ENCODE measurements at places on chromosomes 5 and 9.
A peak's percentile ranks its signal among the peaks of the same experiment; 100 is the strongest.

DNA sequence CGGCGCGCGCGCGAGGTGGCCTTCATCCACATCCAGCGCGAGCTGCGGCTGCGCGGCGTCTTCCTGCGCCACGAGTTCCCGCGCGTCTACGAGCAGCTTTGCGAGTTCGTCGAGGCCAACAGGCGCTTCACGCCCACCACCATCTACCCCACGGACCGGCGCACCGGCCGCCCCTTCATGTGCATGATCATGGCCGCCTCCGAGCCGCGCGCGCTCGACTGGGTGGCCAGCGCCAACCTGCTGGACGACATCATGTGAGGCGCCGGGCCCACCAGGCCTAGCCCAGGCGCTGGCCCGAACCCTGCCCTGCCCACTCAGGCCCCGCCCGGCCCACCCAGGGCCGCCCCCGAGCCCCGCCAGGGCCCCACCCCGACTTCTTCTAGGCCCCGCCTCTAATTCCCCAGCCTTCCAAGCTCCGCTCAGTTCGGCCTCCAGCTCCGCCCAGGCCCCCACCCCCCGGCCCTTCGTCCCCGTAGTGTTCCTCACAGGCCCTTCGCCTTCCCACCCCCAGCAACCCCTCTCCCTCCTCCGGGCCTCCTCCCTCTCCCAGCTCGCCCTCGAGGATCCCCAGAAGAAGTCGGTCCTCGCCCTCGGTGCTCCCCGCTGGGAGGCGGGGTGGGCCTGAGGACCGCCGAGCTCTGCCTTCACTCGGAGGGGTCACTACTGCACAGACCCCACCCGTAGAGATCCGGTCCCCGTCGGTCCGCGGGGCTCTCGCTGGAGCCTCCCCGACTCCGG lies 2.0 kb upstream of the PHPT1 start:
- DNase-seq = no peak

- peak; percentile 75 for DNase-seq
Measured at GRCh38 chr9:133526721-133527321, 2.1 kb upstream of the MYMK start.

DNA sequence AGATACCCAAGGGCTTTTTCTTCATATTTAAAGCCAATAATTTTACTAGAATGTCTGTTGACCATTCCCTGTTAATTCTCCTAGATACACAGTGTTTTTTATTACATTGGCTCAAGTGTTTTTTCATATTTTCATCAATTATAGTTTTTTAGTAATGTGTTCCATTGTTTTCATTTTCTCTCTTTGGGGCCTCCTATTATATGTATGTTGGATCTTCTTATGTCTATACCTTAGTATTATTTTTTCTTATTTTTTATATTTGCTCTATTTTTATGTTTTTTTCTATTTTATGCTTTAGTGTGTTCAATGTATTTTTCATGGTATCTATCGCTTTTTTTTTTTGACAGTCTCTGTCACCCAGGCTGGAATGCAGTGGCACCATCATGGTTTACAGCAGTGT lies 7.5 kb downstream of the KIAA1958 start:
- DNase-seq = no peak

DNA sequence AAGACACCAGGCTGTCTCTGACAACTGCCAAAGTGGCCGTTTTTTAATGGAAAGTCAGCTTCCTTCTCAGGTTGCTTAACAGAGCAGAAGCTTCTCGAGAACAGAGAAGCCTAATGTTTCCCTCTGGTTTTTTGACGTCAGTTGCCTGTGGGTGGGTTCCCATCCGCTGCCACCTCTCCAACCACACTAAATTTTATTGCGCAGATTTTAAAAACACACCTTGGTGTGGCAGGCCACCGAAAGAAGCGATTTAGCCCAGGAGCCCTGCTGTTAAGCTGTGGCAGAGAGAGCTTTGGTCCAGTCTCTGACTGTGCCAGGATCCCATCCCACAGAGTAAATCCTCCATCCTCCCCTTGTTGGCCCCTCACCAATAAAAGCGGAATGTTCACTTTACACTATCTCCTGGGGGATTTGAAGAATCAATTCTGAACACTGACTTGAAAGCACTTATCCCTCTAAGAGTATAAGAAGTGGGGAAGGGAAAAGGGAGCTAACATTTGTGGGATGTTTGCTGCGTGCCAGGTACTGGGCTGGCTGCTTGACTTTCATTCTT lies 181.6 kb downstream of the AOPEP start:
- DNase-seq = no peak

- DNase-seq = no peak
Measured at GRCh38 chr9:113488490-113488889, 25.0 kb downstream of the RGS3 start.

- no peak for DNase-seq
Measured at GRCh38 chr9:95870352-95870751, 5.1 kb upstream of the ERCC6L2 start.

GRCh38 chr5:154138701-154139100 lies 51.8 kb upstream of the GALNT10 start:
- peak; percentile 76 for DNase-seq

- DNase-seq = peak; percentile 54
Measured at GRCh38 chr9:85522459-85523092, 219.2 kb downstream of the AGTPBP1 start.

- DNase-seq = no peak
Measured at GRCh38 chr9:88193766-88194165, 55.5 kb upstream of the SPATA31C2 start.

DNA sequence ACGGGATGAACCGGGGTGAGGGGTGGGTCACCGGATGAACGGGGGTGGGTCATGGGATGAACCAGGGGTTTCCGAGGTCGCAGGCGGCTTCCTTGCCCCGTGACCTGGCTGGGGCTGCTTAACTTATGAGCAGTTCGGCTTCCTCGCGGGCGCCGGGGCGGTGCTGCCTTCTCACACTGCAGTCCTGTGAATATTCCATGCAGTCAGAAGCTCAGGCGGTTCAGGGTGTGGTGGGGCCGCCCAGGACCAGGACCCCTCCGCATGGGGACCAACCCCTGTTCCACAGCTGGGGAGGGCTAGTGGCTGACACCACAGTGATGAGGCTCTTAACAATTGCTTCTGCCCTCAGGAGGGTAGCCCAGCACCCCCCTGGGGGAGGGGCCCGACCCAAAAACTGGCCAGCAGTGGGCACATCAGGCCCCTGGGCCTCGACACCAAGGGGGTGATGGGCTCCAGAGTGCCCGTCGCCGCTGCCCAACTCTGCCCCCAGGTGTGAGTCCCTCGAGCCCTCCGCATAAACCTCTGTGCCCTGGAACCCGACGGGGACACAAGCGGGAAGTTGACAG lies 30.9 kb upstream of the SLC9A3 start:
- DNase-seq = no peak

GRCh38 chr5:123156577-123157296 lies 67.7 kb downstream of the PRDM6 start:
- no peak for DNase-seq
